NCI-H187 (cell line): ENCODE measurements at places on chromosomes 2 and 18.

GRCh38 chr2:28564346-28564745 is 68.5 kb downstream of the PLB1 start:
- no peak for DNase-seq

DNA sequence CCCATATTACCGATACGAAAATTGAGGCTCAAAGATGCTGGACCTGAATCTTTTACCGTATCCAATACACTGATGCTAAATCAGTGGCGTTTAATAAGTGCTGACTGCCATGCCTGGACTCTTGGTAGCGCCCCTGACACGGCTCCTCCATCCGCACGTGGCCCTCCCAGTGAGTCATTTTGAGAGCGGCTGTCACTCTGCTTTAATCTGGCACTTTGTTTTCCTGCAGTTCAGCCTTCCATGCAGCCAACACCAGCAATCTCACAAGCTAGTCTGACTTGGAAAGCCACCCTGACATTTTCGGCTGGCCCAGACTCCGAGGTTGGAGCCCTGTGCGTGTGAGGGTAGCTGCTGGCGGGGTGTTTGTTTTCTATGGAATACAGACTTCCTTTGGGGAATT is 155.1 kb upstream of the LMAN1 start:
- no peak for DNase-seq

GRCh38 chr2:216553093-216553478 is 54.4 kb downstream of the RPL37A start:
- no peak for DNase-seq

GRCh38 chr2:30149976-30150375 is 3.2 kb downstream of the YPEL5 start:
- DNase-seq = no peak

- DNase-seq = no peak
Measured at GRCh38 chr2:128069769-128070168, 21.2 kb upstream of the UGGT1 start.

- no peak for DNase-seq
Measured at GRCh38 chr18:49563701-49564517, 2.1 kb downstream of the LIPG start.

GRCh38 chr2:177972782-177973181 is 99.8 kb downstream of the PDE11A start:
- no peak for DNase-seq
